H4 (cell line): ENCODE measurements at places on chromosomes 12 and 14. TPM values are rescaled to one million over a fixed set of nuclear protein-coding genes. Genes with fewer than 3 reads are reported as not detected.

TAS2R50 gene
- not detected in 2 replicates for total RNA-seq

RPGRIP1 gene
- total RNA-seq = not detected in 2 replicates

PGF gene
- total RNA-seq = 2.6 and 3.1 TPM in 2 replicates

TMEM132C gene
- 0.06 TPM in 2 replicates for total RNA-seq

APOLD1 gene
- 2.7 and 3.1 TPM in 2 replicates for total RNA-seq

PTPN21 gene
- 4.0 and 4.4 TPM in 2 replicates for total RNA-seq

FAM90A1 gene
- not detected in 2 replicates for total RNA-seq

RDH16 gene
- total RNA-seq = 0.25 TPM in 1 of 2 replicates, not detected in the other

COCH gene
- total RNA-seq = not detected in 2 replicates

FAM186B gene
- total RNA-seq = 0.39 and 3.8 TPM in 2 replicates

KRT72 gene
- not detected in 2 replicates for total RNA-seq

ADCY4 gene
- not detected in 2 replicates for total RNA-seq

LTBR gene
- total RNA-seq = 19.5 and 31.5 TPM in 2 replicates

PLEKHH1 gene
- total RNA-seq = 0.94 and 1.8 TPM in 2 replicates
